ENCODE measurements at places on chromosomes 1 and 21.

- DNase-seq, result no peak
Measured at GRCh38 chr1:202245391-202245790, 51.8 kb downstream of the LGR6 start.

DNA sequence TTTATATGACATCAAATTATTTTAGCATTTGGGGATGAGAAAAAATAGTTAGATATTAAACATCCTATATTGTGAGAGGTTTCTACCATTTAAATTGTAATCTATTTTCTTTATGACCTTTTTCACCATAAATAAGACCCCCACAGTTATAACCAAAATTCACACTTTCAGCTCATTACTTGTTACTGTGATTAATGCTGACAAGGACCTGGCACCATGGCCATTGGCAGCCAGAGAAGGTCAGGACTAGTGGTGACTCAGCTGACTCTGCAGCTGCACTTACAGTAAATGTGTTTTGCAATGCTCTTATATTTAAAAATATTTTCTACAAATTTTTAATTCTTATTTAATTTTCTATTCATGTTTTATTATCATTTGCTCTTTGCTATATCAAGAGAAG, 133.3 kb upstream of the C1orf105 start:
- no peak for DNase-seq

- DNase-seq, result no peak
Measured at GRCh38 chr1:206469933-206470691, at the start of gene IKBKE. Gene IKBKE, plus strand, starts transcription at chr1:206470476. Its CDS starts 2,752 bp downstream, at chr1:206473228.

- no peak for DNase-seq
Measured at GRCh38 chr1:91555821-91556531, 55.3 kb downstream of the CDC7 start.

DNA sequence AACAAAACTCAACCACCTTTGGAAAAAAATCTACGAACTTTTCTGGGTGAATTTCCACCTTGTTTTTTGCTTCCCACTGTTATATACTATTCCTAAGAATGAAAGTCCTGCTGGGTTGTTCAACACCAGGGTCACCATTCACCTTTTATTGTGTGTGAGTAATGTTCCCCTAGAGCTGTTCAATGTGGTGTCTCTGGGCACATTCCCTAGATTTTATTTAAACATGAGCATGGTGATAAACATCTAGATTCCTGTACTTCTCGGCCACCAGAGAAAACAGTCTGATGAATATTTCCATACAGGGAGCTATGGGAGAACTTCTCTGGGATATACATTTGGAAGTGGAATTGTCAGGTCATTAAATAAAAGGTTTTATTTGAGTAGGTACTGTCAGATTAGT, 13.0 kb downstream of the FMN2 start:
- DNase-seq, result no peak

- DNase-seq, result no peak
Measured at GRCh38 chr1:92804721-92805201, 19.9 kb upstream of the EVI5 start.

DNA sequence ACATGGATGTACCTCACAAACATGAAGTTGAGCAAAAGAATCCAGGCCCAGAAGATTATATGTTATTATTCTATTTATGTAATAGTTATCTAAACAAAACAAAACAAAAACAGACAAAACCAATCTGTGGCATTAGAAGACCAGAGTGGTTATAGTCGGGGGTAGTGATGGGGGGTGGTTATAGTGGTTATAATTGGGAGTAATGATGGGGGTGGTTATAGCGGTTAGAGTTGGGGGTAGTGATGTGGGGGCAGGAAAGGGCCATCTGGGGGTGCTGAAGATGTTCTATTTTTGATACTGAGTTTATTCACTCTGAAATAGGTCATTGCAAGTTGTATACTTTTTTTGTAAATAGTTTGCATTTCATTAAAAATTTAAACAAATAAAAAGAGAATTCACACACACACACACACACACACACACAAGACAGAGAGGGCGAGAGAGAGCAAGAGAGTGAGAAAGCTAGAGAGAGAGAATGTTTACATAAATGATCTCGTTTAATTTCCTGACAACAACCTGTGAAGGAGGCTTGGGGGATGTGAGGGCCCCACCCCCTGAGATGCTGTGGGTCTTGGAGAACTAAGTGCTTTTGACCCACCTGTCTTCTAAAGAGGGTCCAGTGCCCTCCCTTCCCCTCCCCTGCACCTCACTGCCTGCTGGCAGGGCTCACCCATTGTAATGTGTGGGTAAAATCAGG, 37.4 kb downstream of the RHOU start:
- no peak for DNase-seq

DNA sequence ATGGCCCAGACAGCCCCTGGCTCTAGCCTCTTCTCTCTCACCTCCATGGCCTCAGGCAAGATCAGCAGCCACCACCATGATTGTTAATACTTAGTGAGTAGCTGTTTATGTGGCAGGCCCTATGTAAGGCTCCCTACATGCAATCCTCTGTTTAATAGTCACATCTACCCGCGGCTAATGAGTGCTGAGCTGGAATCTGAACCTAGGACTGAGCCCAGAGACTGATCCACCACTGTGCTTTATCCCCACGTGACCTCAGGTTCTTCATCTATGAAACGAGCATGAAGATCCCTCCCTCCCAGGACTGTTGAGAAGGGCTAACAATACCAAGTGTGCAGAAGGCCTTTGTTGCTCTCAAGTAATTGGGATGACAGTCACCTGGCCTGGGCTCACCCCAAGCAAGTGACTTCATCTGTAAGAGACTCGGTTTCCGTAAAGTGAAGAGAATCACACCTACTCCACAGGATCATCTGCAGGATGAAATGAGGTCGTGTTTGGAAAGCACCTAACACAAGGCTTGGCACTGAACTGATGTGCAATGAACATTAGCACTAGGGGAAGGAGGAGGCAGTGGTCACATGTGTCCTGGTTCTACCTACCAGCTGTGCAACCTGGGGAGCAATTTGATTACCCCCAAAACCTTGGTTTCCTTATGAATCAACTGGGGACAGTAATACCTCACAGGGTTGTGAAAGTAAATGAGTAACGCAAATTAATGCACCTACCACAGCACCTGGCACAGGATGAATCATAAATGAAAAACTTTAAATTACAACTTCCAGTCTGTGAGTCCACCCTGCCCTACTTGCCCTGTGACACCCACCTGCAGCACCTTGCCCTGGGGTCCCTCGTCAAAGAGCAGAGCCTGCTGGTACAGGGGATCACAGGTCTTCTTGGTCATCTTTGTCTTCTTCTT, 37.2 kb downstream of the RIMS3 start:
- no peak for DNase-seq

GRCh38 chr1:27102707-27103468, 52.0 kb downstream of the SLC9A1 start:
- DNase-seq, result no peak

GRCh38 chr1:101293461-101294051, 56.7 kb downstream of the S1PR1 start:
- no peak for DNase-seq

- DNase-seq, result no peak
Measured at GRCh38 chr1:150115121-150115520, 34.6 kb upstream of the PLEKHO1 start.

- DNase-seq, result no peak
Measured at GRCh38 chr1:189211742-189212141, 1265.9 kb downstream of the BRINP3 start.

DNA sequence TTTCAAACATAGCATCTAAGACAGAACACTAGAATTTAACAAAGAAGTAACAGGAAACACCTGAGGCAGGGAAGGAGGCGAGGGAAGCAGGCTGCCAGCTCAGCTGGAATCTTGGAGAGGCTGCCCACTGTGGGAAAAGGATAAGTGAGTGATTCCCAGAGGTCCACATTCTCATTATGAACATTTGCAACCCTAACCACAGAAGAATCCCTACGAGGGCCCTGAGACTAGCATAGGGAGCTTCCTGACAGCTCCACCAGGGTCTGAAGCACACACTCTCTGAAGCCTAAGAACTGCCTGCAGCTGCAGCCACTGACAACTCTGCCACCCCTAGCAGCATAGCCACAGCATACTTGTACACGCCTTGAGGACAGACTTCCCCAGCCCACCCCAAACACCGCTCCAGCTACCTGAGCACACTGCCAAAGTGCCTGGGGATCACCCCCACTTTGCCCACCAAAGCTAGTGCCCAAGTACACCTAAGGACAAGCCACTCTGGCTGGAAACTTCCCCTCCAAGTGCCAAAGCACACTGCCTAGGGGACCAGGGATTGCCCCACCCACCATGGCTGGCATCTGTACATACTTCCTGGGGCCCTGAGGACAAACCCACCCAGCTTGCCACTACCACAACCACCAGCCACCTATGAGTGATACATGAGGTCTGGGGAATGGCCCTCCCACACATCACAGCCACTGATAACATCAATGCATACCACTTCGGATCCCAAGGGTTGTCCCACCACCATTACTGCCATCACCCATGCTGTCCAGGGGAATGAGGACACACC, 76.6 kb upstream of the GUCA2A start:
- DNase-seq, result no peak

GRCh38 chr21:34675871-34676270, 7.1 kb downstream of the CLIC6 start:
- DNase-seq, result no peak

GRCh38 chr1:221101807-221102605, 222.8 kb downstream of the HLX start:
- no peak for DNase-seq

DNA sequence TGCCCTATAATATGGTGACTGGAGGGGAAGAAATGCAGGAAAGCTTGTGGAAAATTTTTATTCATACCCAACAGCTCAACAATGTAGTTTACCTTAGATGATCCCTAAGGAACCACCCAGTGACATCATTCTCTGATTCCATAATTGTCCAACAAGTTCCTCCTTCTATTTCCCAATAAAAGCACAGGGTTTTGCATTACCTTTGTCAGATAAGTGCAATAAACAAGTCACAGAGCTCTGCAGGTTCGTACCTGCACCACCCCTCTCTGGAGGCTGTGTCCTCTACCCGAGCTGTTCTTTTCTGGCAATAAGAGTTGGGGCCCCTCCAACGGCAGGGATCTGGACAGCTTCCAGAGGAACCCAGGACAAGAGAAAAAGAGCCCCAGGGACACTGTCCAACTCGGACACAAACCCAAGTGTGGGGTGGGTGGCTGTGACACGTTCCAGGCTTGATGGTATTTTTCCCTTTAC, 38.8 kb downstream of the RCAN1 start:
- DNase-seq, result no peak

DNA sequence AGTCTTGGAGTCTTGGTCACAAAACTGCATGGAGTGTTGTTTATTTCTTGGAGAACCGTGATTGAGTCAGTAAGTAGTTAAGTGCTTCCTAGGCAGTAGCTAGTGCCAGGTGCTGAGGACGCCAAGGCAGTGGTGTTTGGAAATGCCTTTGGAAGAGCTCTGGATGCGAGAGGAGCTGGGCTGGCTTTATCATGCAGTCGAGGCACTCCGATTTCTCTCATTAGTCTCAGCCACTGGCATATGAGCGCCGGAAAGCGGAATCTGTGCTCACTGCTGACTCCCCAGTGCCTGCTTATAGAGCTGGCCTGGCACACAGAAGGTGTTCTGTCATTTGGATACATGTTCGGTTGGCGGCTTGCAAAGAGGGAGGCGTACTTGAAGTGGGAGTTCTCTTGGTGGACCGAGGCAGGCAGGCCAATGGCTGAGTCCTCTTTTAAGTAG, 3.6 kb downstream of the TENT5C start:
- no peak for DNase-seq

DNA sequence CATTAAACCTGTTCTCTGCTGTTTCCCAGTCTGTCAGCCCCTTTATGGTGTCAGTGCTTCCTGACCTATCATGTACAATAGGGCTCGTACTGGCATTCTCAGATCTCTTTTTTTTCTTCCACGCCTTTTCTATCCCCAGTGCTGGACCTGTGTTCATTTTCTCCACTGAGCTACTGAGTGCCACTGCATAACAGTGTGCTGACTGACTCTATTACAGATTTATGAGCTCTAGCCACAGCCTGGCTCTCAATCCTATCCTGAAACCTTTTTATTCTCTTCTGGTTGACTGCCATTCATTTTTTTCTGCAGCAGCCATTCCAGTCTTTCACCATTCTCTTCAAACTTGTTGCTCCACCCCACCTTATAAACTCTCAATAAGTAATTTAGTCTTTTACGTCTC, 59.6 kb upstream of the MACF1 start:
- no peak for DNase-seq

DNA sequence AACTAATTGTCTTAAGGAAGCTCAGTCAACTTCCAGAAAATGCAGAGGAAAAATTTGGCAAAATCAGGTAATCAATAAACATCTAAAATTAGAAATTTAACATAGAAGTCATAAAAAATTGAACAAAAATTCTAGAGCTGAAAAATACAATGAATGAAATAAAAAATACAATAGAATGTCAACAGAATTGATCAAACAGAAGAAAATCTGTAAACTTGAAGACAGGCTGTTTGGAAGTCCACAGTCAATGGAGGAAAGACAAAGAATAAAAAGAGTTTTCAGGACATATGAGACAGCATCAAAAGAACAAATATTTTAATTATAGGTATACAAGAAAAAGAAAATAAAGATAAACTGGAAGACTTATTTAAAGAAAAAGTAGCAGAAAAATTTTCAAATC, 469.0 kb downstream of the RWDD3 start:
- no peak for DNase-seq

GRCh38 chr1:240965581-240966091, 353.7 kb upstream of the GREM2 start:
- no peak for DNase-seq

DNA sequence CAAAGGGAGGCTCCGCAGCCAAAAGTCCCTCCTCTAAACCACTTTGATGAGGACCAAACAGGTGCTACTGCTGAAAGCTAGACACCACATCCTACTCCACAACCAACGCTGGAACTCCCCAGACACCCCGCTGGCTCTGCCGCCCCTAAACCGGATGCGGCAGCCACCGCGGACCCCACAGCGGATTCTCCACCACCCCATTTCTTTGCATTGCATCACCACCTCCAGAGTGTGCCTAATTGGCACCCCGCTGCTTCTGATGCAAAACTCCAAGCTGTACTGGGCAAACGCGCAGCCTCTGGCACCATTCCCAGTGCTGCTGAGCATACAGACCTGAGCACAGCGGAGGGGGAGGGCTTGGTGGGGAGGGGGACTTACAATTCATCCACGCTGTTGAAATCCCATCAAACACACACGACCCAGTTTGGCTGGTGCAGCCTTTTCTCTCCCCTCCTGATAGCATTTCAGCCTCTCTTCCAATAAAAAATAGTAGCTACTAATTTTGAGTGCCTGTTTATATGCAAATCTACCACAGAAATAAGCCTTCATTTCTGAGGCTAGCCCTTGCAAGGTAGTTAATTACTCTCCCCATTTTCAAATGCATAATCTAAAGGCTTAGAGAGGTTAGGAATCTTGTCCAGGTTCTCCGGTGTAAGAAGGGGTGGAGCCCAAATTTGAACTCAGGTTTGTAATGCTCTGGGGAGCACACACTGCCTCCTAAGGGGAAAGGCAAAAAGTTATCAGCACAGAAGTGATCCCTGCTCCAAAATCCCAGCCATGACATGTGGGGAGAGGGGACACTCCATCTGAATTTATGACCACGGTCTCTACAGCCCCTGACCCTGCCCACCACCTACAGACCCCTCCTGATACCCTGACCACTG, 12.2 kb upstream of the RGS16 start:
- no peak for DNase-seq

- DNase-seq, result no peak
Measured at GRCh38 chr1:205676002-205676401, 4.3 kb downstream of the SLC45A3 start.
